ENCODE measurements at places on chromosomes 13 and 19.

- peak; percentile 58 for DNase-seq
Measured at GRCh38 chr19:40612831-40613689, 11.9 kb downstream of the LTBP4 start.

- DNase-seq = no peak
Measured at GRCh38 chr19:50875795-50876422, 2.7 kb downstream of the KLK2 start.

GRCh38 chr13:67048821-67049150 lies 181.3 kb downstream of the PCDH9 start:
- no peak for DNase-seq

GRCh38 chr19:371501-372168 lies 27.0 kb upstream of the MIER2 start:
- DNase-seq = no peak

GRCh38 chr19:33063356-33063752 lies 1.3 kb downstream of the RHPN2 start:
- DNase-seq = no peak

- DNase-seq = no peak
Measured at GRCh38 chr13:21879263-21879914, 208.5 kb downstream of the FGF9 start.

DNA sequence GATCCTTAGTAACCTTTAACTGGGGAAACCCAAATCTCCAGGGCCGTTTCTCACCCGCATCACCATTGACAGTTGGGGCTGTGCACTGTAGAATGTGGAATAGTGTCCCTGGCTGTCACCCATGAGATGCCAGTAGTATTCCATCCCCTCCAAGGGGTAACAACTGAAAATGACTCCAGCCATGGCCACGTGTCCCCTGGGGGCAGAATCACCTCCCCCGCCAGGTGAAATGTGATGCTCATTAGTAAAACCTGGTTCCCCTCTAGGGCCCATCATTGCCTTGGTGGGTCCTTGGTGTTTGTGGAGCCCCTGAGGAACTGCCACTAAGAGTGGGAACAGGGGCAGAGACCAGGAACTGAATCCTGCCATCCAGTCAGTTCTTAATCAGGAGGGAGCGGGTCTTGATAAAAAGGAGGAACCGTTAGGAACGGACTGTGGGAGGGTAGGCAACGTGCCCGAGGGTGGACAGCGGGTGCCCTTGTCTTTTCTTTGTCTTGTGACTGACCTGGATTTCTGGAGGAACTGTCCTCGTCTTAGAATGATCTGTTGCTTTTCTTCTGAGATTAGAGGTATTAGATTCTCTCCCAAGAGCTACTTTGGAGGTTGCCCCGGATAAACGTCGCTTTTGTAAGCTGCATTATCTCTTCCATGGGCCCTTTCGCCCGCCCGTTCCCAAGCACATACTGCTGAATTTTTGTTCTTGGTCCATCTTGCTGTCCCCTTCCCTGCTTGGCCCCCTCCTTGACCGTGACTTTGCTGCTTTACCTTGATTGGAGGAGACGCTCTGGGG lies 3.5 kb downstream of the MYO9B start:
- no peak for DNase-seq

GRCh38 chr13:29131881-29132668 lies 311.9 kb downstream of the MTUS2 start:
- no peak for DNase-seq

- no peak for DNase-seq
Measured at GRCh38 chr13:113207460-113207859, 1.0 kb downstream of the PCID2 start.

DNA sequence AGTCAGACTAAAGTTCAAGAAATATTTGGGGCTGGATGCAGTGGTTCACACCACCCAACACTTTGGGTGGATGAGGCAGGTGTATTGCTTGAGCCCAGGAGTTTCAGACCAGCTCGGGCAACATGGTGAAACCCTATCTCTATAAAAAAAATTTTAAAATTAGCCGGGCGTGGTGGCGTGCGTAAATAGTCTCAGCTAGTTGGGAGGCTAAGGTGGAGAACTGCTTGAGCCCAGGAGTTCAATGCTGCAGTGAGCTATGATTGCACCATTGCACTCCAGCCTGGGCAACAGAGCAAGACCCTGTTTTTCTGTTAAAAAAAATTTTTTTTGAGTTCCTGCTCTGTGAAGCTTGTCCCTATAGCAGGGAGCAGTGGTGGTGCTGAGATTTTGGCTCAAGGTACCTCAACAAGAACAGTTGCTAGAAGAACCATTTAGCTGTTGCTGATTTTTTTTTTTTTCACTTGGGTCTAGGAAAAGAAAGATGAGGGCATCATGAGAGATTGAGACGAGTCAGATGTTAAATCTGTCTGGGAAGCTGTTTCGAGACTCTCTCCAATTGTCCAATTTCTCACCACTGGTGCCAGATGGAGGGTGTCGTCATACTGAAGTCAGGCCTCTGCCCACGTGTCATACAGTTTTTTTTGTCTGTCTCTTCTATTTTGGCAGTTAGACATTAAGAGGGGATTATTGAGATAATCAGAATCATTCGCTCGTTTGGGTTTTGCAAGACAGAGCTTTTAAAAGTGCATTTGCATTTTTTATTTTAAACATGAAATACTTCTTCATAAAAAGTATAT lies 3.7 kb downstream of the SLC25A42 start:
- DNase-seq = no peak

Measured in stimulated activated naive CD4-positive, alpha-beta T cell (primary cell).